ENCODE measurements at places on chromosomes 16 and 17. TPM values are rescaled to one million over a fixed set of nuclear protein-coding genes. Genes with fewer than 3 reads are reported as not detected.

The PRR15L gene
- total RNA-seq = not detected

The NQO1 gene
- 15.8 TPM for total RNA-seq

The TNP2 gene
- total RNA-seq = not detected

The TBC1D3G gene
- total RNA-seq = not detected

The PRSS22 gene
- total RNA-seq = not detected

The UTS2R gene
- 0.51 TPM for total RNA-seq

The CACNA1G gene
- 0.13 TPM for total RNA-seq

The ANKRD40 gene
- total RNA-seq = 47.6 TPM

The METRN gene
- total RNA-seq = 73.3 TPM

The HID1 gene
- total RNA-seq = 9.0 TPM

The CRHR1 gene
- total RNA-seq = not detected

The EPX gene
- total RNA-seq = not detected

The MT1F gene
- 2.2 TPM for total RNA-seq

The SLC35G6 gene
- not detected for total RNA-seq

The MILR1 gene
- 3.6 TPM for total RNA-seq

DNA sequence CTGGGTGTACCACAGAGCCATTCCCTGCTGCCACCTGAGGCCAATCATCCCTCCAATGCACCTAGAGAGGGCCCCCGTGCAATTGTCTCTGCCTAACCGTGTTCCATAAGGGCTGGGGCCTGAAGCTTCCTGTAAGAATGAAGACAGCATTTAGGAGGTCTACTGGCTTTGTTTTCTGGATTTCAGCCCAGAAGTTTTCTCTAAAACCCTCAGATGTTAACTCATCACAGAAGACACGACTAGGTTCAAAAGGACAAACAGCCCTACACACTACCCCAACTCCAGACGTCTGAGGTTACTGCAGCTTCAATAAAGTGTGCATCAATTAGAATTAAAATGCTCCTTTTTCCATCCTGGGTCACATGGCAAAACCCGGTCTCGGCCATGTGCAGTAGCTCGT is 10.8 kb upstream of the DRG2 start:
- DNase-seq = no peak

DNA sequence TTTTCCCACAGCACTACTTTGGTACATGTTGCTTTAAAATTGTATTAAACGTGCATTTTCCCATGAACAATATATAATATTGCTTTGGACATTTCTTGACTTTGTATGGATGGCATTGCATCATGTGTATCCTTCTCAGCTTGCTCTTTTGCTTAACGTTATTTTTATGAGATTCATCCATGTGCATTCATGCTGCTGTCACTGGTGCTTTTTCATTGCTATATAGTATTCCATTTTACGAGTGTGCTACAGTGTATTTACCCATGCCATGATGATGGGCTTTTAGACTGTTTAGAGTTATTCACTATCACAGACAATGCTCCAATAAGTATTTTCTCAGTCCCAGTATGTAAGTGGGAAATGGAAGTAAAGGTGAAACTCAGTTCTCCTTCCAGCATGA is 195.2 kb upstream of the COX10 start:
- no peak for DNase-seq

DNA sequence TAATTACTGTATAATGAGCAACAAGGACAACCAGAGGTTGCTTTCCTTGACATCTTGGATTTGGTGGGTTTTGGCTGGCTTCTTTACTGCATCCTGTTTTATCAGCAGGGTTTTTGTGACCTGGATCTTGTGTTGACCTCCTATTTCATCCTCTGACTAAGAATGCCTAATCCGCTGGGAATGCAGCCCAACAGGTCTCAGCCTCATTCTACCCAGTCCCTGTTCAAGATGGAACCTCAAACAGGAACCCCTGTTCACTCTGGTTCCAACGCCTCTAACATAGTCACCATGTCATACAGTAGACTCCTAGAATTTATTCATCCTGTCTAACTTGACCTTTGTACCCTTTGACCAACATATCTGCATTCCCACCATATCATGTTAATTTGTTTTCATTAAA is 183.8 kb upstream of the SOX9 start:
- DNase-seq = no peak

GRCh38 chr17:27631411-27631760 is 398 bp downstream of the LGALS9 start:
- DNase-seq = no peak

DNA sequence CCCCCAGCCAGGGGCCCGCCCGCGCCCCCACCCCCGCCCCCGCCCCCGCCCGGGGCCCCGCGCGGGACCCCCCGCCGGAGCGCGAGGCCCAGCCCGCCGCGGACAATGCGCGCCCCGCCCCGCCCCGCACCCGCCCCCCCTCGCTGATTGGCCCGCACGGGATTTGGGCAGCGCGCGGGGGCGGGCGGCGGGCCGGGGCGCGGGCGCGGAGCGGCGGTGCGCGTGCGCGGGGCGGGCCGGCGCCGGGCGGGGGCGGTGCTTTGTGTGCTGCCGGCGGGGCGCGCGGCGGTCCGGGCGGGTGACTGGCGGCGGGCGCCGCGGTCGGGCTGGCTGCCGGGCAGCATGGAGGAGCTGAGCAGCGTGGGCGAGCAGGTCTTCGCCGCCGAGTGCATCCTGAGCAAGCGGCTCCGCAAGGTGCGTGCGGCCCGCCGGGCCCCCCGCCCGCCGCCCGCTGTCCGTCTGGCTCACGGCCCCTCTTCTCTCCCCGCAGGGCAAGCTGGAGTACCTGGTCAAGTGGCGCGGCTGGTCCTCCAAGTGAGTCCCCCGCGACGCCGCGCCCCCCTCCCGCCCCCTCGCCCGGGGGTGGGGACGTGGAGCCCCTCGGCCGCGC is at the start of gene CBX2:
Gene CBX2, plus strand, starts transcription at position 255 of the 610 bp plus-strand sequence. Its CDS starts 88 bp downstream, at position 343.
- peak; percentile 91 for DNase-seq

- no peak for DNase-seq
Measured at GRCh38 chr17:76150712-76151622, 9.9 kb upstream of the FOXJ1 start.

DNA sequence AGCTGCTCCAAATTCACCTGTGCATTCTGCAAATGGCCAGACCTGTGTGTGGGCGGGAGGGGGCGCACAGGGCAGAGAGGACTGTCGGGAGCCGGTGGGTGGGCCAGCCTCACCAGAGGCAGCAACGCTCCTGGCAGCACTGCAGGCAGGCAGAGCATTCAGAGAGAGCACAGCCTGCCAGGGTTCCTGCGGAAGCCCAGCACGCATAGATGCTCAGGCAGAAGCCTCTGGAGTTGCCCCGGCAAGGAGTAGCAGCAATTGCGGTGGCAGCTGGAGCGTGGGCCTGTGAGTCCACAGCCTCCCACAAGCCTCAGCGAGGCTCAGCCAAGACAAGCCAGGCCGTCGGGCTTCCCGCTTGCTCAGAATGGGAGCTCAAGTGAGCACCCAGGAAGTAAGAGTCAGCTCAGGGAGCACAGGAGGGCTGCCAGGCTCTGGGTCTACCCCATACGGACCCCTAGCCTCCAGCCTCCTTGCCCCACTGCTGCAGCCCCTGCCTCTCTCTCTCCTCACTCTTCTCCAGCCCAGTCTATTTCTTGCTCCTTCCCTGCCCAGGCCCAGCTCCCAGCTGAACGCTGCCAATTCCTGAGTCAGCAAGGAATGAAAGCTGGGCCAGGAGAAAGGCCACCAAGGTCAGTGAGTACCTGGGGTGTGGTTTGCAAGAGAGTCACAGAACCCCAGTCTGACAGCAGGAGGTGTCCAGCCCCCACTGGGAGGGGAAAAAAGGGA is 9.6 kb downstream of the EMC6 start:
- DNase-seq = no peak

- no peak for DNase-seq
Measured at GRCh38 chr16:48958681-48959080, 323.0 kb downstream of the CBLN1 start.

DNA sequence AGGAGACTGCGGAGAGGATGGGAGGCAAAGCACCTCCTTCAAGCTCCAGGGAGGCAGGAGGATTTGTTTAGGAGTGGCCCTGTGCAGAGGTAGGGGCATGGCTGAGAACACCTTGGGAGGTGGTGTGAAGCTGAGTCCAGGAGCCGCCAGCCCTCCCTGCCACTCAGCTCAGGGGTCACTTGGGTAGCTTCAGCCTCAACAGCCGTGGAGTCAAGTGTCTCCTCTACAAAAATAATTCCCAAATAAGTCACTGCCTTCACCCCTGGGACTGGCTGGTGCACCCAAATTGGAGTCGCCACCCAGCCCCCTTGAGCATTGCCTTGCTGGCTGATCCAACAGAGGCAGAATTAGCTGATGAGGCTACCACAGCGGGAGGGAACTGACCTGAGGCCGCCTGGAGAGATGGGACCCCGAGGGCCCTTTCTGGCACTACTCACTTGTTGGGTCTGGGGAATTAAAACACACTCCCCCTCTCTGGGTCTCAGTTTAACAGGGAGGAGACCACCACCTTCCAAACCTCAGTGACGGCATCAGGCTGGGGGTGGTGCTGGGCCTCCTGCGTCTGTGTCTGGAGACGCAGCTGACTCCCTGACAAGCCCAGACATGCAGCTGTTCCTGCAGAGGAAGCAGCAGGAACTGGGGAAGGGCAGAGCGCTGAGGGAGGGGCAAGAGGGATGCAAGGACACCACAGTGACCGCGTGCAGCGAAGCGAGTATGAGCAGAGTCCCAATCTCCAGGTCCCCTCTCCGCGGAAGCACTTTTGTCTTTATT is 87.9 kb upstream of the TOB1 start:
- no peak for DNase-seq

DNA sequence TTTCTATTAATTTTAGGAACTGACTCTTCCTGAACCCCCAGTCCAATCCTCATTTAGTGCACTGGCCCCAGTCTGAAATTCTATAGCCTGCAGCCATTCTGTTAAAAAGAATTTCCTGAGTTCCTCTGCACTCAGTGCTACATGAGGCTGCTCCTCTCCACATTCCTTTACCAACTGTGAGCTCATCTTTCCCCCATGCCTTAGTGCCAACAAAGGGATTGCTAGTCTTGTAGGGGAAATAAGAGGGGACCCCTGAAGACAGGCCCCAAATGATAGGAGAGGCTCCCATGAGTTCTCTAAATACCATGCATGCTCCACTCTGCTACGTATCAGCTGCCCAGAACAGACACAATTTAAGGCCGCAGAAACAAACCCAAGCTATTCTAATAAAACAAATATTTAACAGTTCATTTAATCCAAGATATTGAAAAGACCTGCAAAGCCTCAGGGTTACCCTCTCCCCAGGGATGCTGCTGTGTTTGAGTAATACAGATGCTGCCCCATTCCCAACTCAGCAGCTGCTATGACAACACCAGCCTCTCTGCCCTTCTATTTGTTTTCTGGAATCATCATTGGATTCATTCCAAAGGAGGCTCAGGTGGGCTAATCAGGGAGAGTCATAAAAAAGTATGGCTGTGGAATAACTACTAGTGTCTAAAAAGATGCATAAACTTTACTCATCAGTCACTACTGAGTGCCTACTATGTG is 228.5 kb downstream of the TOX3 start:
- no peak for DNase-seq

DNA sequence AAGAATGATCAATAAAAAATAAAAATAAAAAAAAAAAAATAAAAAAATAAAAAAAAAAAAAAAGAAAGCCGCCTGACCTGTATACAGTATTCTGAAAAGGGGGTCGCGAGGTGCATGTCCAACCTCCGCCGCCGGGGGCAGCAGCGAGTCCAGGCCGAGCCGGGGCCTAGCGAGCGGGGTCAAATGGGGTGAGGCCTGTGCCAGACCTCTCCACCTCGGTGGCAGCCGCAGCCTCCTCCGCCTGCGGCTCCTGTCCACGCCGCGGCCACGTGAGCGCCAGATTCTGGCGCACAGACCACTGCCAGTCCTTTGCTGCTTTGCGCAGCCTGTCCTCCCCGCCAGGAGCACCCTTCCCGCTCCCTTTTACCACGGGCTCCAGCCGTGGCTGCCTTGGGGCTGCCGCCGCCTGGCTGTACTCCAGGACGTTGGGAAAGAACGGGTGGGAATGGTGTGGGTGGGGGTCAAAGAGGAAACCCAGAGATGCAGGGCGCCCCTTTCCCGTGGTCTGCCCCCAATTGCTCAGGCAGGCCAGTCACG is 2.4 kb upstream of the BCKDK start:
- peak; percentile 95 for DNase-seq

DNA sequence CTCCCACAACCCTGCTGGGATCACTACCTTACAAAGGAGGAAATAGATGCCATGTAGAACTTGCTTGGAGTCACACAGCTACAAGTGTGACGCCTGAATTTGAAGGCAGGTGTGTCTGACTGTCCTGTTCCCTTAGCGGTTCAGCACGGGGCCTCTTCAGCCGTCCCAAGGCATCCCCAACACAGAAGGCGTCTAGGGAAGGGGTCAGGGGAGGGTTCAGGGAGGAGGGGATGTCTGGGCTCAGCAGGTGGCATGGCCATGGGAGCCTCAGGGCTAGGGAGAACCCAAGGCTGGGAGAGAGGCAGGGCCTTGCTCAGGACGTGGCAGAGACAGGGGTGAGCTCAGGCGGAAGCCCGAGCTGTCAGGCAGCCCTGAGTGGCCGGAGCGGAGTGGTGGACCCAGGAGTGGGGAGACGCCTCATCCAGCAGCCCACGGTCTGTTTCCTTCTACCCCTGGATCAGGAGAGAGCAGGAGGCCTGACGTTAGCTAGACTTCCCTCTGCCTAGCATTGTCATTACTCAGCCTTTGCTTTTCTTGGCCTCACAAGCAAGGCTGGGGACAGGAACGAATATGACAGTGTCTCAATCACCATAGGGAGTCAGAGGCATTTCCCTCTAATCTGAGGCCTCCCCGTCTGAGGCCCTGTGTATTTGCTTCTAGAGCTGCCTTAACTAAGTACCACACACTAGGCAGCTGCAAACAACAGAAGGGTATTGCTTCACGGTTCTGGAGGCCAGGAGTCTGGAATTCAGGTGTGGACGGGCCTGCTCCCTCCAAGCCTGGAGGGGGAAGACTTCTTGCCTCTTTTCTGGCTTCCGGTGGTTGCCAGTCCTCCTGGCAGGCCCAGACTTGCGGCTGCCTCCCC is 31.3 kb upstream of the ANKRD40CL start:
- DNase-seq = no peak

GRCh38 chr17:74390680-74391653 is 23.7 kb downstream of the GPR142 start:
- DNase-seq = no peak

GRCh38 chr16:2846511-2847310 is 11.3 kb downstream of the PRSS22 start:
- DNase-seq = no peak

- peak; percentile 84 for DNase-seq
Measured at GRCh38 chr17:3003296-3004149, 59.9 kb downstream of the OR1D5 start.

GRCh38 chr17:68812876-68813584 is 142.2 kb downstream of the ABCA8 start:
- no peak for DNase-seq

- no peak for DNase-seq
Measured at GRCh38 chr17:60387666-60388065, 4.3 kb downstream of the USP32 start.

DNA sequence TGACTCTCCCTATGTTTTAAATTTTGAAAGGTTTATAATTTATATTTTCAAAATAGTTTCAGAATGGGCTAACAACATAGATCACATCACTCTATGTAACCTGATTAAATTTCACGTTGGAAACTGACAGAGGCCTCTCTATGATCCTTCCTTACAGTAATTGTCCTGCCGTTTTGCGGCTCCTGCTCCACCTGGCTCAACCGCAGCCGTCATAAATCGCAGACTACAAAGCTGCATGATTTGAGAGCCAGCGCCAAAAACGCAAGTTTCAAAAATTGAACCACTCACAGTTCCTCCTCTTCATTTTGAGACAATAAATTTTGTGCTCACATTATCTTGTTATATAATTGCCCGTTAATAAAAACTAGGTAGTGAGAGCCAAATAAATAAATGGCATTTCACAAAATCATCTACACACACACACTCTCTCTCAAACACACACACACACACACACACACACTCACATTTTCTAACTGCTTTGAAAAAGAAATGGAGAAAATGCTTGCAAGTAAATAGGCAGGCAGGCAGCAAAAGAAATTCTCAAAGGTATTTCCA is 263.1 kb upstream of the PSMD7 start:
- no peak for DNase-seq

GRCh38 chr17:63349478-63350000 is 96.6 kb downstream of the CYB561 start:
- no peak for DNase-seq
